HT1080 (cell line): ENCODE measurements at places on chromosomes 7 and 10.
A peak's percentile ranks its signal among the peaks of the same experiment; 100 is the strongest.

DNA sequence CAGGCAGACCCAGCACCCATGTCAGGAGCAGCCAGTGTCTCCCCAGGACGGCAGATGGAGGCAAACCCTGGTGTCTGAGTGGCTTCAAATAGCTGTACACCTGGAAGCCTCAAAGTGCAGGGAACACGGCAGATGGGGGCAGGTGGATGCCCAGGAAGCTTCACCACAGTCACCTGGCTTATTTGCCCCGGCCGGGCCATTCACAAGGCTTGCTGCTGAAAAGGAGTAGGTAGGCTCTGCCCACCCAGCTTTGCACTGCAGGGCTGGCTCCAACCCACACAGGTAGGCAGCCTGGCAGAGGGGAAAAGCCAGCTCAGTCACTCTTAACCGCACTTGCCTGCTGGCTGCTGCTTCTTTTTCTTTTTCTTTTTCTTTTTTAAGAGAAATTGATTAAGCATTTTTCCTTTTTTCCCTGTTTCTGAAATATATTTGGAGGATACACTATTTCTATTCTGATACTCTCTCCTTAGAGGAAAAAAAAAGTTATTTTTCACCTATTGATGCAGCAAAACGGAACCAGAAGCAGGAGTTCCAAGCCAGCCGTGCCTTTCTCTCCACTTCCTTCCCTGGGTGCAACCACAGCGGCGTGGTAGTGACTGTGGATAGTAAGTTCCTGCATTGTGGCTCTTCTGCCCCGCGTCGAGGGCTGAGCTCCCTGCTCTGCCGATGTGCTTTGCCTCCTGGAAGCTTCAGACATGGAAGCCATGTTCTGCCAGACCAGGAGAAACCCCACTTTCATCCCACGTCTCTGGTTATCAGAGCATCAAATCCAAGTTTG, 118.3 kb downstream of the KLF6 start:
- DNase-seq = no peak

- no peak for DNase-seq
Measured at GRCh38 chr10:11639849-11640764, 28.7 kb upstream of the USP6NL start.

DNA sequence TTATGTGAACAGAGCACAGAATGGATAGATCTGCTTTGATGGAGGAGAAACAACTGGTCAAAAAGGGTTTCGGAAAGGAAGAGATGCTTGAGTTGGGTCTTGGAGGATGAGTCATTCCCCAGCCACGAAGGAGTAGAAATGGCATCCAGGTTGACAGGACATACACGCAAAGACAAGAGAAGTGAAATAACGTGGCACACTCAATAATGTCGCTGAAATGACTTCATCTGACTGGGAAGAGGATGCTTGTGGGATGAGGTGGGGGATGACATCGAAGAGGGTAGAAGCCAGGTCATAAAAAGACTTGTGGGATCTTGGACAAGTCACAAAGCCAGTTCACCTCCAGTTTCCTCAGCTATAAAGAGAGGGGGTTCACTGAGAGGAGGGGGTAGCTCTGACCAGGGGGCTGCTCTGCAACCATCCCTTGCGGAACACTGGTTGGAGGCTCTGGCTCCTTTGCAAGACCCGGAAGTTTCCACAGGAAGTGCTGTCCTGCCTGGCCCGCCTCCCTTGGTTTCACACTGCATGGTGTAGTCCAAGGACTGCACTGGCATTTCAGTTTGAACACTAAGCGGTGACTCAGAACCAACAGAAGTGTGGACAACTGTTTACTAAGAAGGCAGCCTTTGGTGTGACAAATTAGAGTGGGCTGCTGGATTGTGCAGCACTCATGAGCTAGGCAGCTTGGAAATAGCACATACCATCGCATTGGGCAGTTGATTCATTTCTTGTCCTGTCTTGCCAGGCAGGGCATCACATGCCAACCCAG, 189.9 kb upstream of the ADO start:
- DNase-seq = peak; percentile 76

DNA sequence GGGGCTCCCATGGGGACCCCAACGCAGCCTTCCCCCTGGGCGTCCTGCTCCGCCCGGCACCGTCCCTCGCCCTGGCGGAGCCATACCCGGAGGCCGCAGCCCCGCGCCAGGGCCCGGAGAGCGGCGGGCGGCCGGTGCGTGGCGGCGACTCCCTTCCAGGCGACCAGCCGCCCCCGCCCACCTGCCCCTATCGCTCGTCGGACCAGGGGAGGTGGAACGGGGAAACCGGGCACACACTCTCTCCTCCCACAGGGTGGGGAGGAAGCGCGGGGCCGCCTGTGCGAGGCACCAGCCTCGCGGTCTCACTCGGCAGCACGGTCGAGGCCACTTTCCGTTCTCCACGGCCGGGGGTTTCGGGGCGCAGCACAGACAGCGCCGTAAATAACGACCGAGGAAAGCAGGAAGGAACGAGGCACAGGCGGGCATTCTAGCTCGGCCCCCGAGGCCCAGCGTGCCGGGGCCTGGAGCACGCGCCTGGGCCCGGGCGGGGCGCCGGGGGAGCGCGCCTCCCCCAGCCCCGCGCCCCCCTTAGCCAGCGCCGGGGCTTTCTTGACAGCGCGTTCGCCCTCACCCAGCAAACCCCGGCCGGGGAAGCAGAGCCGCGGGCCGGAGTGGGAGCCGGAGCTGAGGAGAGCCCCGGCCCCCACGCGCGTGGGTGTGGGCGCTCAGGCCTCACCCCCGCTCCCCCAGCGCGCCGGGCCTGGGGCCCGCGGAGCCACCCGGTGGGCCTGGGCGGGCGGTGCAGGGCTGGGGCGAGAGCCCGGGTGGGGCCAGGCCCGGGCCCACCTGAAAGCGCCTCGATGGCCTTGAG, 936 bp downstream of the IGF2BP3 start:
- DNase-seq = no peak

- peak; percentile 98 for DNase-seq
Measured at GRCh38 chr10:104268713-104269645, at the start of gene GSTO2. Gene GSTO2 (plus strand): TSS chr10:104269184. CDS start chr10:104274916, 5,732 bp downstream.
